ENCODE measurements at places on chromosomes 16 and 17.

DNA sequence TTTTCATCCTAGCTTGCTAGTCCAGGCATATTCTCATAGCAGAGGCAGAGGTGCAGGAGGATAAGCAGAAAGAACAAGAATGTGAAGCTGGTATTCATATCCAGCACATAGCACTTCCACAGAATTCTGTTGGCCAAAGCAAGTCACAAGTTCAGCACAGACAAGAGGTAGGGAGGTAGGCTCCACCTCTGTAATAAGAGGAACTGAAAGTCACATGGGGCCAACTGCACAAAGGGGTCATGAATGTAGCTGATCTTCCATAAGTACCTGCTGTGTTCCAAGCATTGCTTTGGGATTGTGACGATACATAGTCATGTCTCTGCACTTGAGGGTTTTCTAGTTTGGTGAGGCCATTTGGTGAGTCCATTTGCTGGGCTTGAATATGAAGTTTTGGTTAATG, 110.8 kb upstream of the MPHOSPH6 start:
- no peak for DNase-seq

GRCh38 chr17:14396547-14396946, 95.7 kb downstream of the HS3ST3B1 start:
- no peak for DNase-seq

- no peak for DNase-seq
Observed at GRCh38 chr16:85386467-85387170, 226.5 kb upstream of the GSE1 start.

DNA sequence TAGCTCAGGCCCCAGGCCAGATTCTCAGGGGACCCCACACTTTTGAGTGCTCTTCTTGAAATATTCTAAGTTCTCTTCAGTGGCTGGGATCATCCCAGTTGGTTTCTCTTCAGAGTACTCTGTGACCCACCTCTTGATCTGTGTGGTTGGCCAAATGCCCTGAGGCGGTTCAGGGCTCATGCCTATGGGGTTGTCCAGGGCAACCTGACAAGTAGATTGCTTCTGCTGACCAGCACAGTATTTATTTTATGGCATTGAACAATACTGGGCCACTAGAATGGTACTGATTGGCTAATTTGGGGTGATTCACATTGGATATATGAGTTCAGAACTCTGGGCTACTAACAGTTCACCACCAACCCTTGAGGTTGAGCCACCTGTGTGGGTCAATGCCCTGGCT, 7.4 kb upstream of the GOSR2 start:
- DNase-seq, result no peak

- no peak for DNase-seq
Observed at GRCh38 chr17:80755650-80756405, 211.2 kb downstream of the RPTOR start.

GRCh38 chr16:52914428-52914827, 138.3 kb downstream of the CHD9NB start:
- no peak for DNase-seq

- DNase-seq, result no peak
Observed at GRCh38 chr16:66294507-66294906, 72.0 kb upstream of the CDH5 start.

- DNase-seq, result no peak
Observed at GRCh38 chr16:27392671-27393070, 9.3 kb upstream of the IL21R start.

GRCh38 chr17:75499313-75500022, 15.9 kb downstream of the CASKIN2 start:
- DNase-seq, result no peak

- no peak for DNase-seq
Observed at GRCh38 chr16:1262210-1262845, 6.5 kb downstream of the TPSD1 start.

- no peak for DNase-seq
Observed at GRCh38 chr16:57636184-57636583, 7.8 kb downstream of the ADGRG1 start.

DNA sequence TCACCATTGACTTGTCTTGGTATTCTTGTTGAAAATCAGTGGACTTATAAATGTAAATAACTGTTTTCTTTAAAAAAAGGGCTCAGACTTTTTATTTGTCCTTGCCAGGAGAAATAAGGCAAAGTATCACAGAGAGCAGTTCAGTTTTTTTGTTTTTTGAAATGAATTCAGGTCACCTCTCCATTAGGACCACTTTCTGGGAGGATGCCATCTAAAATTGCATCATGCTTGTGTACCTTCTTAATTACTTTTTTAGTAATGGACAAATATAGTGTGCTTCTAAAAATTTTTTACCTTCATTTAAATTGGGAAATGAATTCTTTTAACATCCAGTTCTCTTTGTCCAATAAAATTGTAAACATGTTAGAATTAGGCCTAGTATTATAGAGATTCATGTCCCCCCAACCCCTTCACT, 210.0 kb downstream of the BCAS3 start:
- DNase-seq, result no peak

DNA sequence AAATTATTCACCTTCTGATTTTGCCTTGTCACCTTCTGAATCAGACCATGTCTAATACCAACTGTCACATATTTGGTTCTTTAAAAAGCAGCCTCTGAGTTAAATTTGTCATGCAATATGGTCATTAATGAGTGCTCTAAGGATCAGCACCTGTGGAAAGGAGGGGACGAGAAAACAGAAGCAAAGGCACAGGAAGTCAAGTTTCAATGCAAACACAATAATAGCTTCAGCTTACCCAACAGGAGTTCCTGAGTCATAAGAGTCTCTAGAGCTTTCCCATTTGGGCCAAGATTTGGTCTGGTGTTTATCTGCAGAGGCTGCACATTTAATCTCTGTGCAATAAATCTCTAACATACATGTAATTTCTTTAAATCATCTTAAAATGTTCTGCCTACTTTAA, 889.8 kb downstream of the CDH8 start:
- DNase-seq, result no peak

DNA sequence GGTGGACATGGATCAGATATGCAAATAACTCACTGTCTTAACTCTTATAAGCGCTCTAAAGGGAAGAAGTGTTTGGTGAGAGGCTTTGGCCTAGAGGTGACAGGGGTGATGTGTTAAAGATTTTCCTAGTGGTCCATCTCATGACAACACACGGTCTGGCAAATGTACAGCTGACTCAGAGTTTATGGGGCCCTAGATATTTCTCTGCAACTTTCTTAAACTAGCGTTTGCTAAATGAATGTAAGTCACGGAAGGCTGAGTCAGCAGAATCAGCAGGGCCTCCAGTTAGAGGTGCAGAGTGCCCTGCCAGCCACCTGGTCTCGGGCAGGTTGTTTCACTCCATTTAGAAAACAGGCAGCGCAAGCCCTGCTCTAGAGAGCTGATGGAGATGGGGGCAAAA, 40.1 kb downstream of the CLEC16A start:
- no peak for DNase-seq

DNA sequence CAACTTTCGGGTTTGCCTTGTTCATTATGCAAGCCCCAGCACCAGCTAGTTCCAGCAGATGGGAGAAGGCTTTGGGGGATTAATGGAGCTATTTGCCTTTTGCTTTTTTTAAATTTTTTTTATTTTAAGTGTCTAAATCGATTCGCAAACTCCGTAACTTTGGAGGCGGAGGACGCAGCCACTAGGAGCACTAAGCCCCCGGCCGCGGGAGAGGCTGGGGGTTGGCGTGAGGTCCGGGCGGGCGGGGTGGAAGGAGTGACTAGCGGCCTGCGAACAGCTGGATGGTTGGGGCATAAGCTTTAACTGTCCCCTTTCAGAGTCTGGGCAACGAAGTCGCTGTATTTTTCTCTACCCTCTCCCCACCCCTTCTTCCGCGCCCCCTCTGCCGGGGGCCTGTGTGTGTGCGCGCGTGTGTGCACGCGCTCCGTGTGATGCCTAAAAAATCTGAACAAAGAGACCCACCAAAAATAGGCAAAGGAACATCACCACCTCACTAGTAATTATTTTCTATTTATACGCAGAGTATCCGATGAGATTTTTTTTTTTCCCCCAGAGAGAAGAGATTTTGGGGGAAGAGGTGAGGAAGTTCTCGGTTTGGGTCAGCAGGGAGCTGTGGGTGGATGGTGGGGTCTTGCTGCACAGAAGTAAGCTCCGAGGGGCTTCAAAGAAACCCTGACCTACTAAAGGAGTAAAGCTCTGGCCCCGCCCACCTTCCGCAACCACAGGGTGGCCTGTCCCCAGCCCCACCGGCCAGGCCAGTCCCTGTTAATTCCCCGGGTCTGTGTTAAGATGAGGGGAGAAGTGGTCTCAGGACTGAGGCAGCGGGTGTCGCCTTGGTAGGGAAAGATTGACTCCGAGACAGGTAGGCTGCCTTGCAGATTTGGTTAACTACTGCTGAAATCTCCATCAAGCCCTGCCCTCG, 2.3 kb downstream of the SHISA9 start:
- DNase-seq, result no peak

GRCh38 chr17:13576661-13577526, 24.8 kb downstream of the HS3ST3A1 start:
- no peak for DNase-seq

- no peak for DNase-seq
Observed at GRCh38 chr16:70156207-70156978, 17.2 kb upstream of the CLEC18C start.

DNA sequence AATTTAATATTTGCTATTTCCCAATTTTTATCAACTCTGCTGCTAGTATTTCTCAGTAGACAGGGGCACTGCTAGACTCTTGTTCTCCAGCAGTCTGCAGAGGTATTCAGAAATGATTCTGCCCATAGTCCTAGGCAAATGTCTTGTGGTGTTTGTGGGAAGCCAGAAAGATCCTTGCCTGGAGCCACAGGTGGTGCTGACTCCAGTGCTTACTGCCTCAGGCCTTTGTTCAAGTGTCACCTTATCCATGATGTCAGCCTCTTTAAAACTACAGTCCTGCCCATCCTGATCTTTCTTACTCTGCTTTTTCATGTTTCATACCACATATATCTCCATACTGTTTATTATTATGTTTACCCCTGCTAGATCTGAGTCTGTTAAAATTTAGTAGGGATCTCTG, 26.5 kb downstream of the ZSWIM7 start:
- DNase-seq, result no peak

GRCh38 chr16:56861092-56861610, 3.9 kb upstream of the SLC12A3 start:
- no peak for DNase-seq

DNA sequence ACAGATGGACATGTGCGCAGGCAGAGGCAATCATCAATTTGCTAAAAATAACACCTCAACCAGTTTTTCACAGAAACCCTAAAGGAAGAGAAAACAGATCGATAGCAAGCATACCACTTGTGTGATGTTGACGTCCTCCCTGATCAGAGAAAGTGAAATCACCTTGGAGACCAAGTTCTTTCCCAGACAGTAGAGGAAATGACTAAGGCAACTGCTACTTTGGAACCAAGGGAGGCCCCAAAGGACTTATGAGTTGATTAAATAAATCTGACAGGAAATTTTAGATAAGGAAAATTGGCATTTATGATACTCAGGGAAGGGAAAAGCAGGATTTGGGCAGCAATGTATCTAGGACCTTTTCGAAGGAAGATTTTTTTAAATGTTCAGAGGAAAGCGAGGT, 267.1 kb upstream of the ASIC2 start:
- DNase-seq, result no peak

Data from liver (tissue), 10 donors.